GM12864 (cell line): ENCODE measurements at places on chromosomes 6 and 20.
A peak's percentile ranks its signal among the peaks of the same experiment; 100 is the strongest.

- peak; percentile 46 for DNase-seq
These were observed 218.2 kb downstream of the ZDHHC14 start for GRCh38 chr6:157599191-157599590.

- DNase-seq: no peak
These were observed 434.1 kb downstream of the RFPL4B start for GRCh38 chr6:112781241-112781640.

DNA sequence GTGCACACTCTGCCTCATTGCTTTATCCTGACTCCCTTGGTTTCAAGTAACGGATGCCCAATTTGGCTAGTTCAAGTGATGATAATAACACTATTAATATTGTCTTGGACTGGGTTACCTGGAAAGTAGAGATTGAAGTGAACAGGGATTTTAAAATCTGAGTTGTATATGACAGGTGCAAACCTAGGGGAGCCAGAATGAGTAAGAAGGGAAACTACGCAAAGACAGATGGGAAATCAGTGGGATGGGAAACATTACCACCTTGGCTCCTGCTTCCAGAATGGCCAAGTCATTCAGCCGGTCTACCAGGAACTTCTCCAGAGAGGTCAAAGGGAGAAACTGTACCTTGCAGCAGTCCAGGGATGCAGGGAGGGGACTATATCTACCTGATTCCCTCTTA, 41.9 kb downstream of the OGFRL1 start:
- DNase-seq: no peak

GRCh38 chr6:116055513-116055912, 5.2 kb downstream of the FRK start:
- DNase-seq: no peak

DNA sequence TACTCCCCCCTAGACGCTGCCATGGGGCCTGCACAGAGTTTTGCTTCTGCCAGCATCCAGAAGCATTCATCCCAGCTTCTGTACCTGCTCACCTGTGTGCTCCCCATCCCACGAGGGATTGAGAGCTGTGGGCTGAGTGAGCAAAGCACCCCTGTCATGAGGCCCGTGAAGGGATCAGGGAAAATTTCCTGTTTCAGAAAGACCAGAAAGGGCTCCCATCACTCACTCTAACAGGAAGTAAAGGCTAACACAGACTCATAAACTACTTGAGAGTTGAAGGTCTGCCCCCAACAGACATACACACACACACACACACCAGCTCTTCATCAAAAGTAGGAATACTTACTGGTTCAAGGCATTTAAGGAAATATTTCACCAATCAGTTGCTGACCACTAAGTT, 256.5 kb upstream of the NT5E start:
- DNase-seq: no peak

DNA sequence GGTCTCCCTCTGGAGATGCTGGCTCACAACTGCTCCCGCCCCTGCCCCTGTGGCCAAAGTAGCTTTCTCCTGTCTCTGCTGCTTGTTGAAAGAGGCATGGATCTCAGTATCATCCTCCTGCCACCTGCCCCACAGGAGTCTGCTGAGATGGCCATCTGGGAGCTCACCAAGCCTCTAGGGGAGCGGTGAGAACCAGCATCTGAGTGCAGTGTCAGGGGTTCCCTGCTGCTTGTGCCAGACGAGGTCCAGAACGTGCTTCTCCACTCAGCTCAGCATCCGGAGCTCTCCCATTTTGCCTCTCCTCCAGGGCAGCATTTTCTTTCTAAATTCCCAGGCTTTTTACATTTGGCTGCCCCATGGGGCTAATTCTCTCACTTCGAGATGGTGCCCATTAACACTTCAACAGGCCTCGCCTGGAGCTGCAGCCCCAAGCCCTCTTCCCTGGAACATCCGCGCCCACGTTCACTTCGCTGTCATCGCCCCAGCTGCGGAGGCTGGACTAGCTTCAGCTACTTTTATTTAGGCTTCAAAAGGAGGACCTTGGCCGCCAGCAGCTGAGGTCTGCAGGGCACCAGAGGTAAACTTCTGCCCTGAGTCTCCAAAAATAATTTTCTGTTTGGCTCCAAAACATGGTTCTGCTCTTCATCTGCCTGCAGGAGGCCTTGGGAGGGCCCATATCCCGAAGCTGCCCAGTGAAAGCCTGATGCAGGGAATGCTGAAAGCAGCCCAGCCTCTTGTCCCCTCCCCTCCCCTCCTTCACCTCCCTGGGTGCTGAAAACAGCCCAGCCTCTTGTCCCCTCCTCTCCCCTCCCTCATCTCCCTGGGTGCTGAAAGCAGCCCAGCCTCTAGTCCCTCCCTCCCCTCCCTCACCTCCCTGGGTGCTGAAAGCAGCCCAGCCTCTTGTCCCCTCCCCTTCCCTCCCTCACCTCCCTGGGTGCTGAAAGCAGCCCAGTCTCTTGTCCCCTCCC, 25.2 kb upstream of the MLN start:
- no peak for DNase-seq

DNA sequence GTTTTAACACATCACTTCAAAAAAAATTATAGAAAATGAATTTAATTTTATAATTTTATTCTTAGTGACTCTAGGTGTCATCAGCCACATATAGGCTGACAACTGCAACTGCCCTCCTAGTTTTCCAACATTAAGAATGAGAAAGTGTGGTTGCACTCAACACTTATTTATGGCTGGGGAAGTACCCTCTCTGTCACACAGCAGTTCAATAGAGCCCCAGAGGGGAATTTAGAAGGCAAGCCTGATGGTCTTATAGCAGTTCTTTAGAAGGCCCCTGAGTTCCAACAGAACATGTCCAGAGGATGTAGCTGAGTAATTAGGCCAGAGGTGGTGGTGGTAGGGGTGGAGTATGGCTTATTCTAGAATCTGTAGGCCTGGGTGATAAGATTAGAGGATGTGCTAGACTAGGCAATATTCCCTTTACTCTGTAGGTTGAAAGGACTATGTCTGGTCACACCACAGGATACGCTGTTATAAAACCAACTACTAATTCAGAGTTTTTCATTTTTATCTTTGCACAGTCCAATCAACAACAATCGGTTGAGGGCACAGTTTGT, 226.5 kb upstream of the CITED2 start:
- peak; percentile 56 for DNase-seq

DNA sequence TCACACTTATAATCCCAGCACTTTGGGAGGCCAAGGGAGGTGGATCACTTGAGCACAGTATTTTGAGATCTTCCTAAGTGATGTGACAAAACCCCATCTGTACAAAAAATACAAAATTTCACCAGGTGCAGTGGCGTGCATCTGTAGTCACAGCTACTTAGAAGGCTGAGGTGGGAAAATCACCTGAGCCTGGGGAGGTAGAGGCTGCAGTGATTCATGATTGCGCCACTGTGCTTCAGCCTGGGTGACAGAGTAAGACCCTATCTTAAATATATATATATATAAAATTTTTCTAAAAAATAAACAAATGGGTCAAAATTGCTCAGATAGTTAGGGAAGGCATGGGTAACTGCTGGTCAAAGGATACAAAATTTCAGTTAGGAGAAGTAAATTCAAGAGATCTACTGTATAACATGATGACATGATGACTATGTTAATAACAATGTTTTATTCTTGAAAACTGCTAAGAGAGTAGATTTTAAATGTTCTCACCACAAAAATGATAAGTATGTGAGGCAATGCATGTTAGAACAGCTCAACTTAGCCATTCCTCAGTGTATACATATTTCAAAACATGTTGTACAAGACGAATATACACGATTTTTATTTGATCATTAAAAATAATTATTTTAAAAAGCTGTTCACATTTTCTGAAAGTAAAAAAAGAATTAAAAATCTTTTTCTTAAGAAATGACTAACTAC, 24.4 kb downstream of the TBC1D32 start:
- DNase-seq: no peak

- no peak for DNase-seq
These were observed 168.0 kb downstream of the ZMYND8 start for GRCh38 chr20:47188540-47188939.

GRCh38 chr20:44703183-44703925, 11.8 kb upstream of the CCN5 start:
- DNase-seq: no peak

- DNase-seq: peak; percentile 60
These were observed 145.7 kb downstream of the BTBD9 start for GRCh38 chr6:38493931-38494547.

GRCh38 chr20:37845241-37845681, 57.7 kb upstream of the VSTM2L start:
- no peak for DNase-seq

DNA sequence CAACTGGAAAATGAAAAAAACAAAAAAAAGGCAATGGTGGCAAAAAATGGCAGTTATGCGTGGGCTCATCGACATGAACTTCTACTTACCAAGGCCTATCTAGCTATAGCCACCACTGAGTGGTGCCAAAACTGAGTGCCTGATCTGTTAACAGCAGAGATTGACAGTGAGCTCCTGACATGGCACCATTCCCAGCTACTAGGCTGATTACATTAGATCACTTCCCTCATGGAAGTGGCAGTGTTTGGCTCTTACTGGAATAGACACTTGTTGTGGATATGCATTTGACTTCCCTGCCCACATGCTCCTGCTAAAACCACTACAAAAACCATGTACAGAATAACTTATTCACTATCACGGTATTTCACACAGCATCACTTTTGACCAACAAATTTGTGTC, 216.1 kb upstream of the SGK1 start:
- DNase-seq: no peak

GRCh38 chr6:11682561-11682975, 96.0 kb downstream of the ADTRP start:
- DNase-seq: no peak

DNA sequence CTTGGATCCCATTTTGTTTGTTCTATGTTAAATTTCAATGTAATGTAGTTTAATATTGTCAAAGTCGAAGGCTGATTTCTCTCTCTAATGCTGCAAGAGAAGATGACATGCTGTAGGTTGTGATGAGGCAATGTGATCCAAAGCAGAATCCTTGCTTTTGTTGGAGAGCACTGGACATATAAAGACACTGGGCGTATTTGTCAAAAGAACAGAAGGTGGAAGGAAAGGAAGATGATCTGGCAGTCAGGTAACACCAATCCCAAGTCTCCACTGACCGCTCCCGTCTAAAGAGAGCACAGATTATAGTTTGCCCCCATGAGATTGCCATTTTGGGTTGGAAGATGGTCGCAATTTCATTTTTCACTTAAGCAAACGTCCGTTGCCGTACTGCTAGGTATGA, 935 bp upstream of the RFX6 start:
- no peak for DNase-seq
